ENCODE measurements at places on chromosomes 11 and 22. TPM values are rescaled to one million over a fixed set of nuclear protein-coding genes. Genes with fewer than 3 reads are reported as not detected.

C22orf31 gene
- total RNA-seq = not detected

SPDYC gene
- total RNA-seq = not detected

NOX4 gene
- total RNA-seq = 16.6 TPM

PIWIL4 gene
- total RNA-seq = 0.43 TPM

NUP50 gene
- 124 TPM for total RNA-seq

All from HT1080 (cell line).